ENCODE measurements at places on chromosomes 13 and 19. TPM values are rescaled to one million over a fixed set of nuclear protein-coding genes. Genes with fewer than 3 reads are reported as not detected.
A peak's percentile ranks its signal among the peaks of the same experiment; 100 is the strongest.

GRCh38 chr19:43316591-43317319 lies 36.7 kb upstream of the CD177 start:
- no peaks in the 10 kb centered on the region for H3K4me1 ChIP-seq
- peaks cover 11% of the 10 kb centered on the region for H3K27me3 ChIP-seq
- no peaks in the 10 kb centered on the region for H3K36me3 ChIP-seq
- no peak overlapping the region for H3K27ac ChIP-seq
- H3K4me3 ChIP-seq = no peak overlapping the region

DNA sequence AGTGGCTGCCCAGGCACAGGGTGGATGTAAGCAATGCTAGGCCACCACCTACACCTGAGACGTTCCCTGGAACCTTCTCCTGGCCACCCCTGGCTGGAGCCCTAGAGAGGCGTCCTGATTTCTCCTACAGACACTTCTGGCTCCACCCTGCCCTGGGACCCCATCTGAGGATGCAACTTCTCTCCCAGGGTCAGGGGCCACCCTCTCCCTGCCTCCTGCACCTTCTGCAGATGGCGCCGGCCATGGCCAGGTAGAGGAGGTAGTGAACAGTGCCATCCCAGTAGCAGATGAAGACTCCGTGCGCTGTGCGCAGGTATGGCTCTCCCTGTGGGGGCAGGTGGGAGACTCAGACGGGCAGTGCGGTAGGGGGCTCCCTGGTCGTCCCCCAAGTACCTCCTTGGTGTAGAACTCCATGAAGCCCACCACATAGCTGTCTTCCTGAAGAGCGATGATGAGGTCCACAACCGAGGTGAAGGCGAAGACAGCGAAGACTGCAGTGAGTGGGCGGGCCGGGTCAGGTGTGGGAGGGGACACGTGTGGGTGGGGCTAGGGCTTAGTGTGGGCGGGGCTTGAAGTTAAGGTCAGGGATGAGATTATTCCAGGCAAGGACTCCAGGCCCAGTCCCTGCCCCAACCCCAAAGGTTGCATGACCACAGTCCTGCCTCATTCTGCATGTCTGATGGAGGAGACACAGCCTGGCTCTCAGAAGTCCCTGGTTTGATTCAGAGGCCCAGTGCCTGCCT lies 3.0 kb downstream of the TM6SF2 start:
- H3K27me3 ChIP-seq = peaks cover 3% of the 10 kb centered on the region
- peaks cover 3% of the 10 kb centered on the region for H3K36me3 ChIP-seq
- H3K4me3 ChIP-seq = no peak overlapping the region
- DNase-seq = no peak
- no peak overlapping the region for H3K27ac ChIP-seq

GRCh38 chr19:18475004-18475453 lies 37.1 kb upstream of the ISYNA1 start:
- H3K27me3 ChIP-seq = no peaks in the 10 kb centered on the region
- DNase-seq = no peak
- no peak overlapping the region for H3K4me3 ChIP-seq
- H3K36me3 ChIP-seq = no peaks in the 10 kb centered on the region

- H3K4me3 ChIP-seq = no peak overlapping the region
- H3K27me3 ChIP-seq = no peaks in the 10 kb centered on the region
- H3K4me1 ChIP-seq = no peaks in the 10 kb centered on the region
- H3K27ac ChIP-seq = no peak overlapping the region
Observed at GRCh38 chr19:48190288-48190884, 19.9 kb downstream of the ZSWIM9 start.

DNA sequence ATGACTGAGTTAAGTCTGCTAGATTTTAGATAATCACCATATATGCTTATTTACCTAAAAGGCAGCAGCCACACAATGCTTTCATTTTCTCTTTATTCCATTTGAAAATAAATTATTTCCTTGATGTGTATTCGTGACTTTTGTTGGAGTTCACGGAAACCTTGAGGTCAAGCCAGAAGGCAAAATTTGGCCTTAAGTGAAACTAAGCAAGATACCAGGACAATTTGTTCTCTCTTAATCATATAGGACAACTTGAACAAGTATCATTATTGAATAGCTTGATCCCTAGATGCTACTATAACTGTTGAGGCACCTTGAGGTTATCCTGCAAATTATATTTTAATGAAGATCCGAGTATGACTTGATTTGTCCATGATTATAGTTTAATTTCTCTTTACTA lies 429.2 kb upstream of the DACH1 start:
- H3K4me3 ChIP-seq = no peak overlapping the region
- H3K27ac ChIP-seq = no peak overlapping the region
- H3K36me3 ChIP-seq = no peaks in the 10 kb centered on the region
- peaks cover 4% of the 10 kb centered on the region for H3K4me1 ChIP-seq
- no peak for DNase-seq

DNA sequence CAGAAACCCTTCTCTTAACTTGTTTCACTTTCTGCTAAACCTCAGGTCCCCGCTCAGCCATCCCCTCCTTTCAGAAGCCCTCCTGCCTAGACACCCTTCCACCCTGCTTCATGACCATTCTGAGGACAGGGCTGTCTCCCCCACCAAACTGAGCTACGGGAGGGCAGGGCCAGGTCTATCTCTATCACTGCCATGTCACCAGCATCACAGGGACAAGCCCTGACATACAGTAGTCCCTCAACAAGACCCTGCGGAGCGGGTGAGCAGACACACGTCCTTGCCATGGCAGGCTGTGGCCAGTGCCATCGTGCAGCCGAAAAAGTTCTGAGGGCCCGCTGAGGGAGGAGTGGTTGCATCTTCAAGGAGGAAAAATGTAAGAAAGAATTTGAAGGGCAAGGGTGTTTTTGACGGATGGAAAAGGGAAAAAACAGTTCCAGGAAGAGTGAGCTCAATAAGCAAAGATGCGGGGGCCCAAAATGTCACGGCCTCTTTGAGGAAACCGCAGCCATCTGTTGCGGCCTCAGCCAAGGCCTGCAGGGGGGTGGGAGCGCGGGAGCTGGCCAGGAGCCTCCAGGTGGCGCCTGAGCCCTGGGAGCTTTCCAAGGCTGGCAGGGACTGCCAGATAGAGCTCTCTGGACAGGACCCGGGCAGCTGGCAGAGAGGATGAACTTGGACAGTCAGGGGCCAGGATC lies 8.1 kb downstream of the PTGIR start:
- DNase-seq = peak; percentile 77
- H3K36me3 ChIP-seq = no peaks in the 10 kb centered on the region
- no peaks in the 10 kb centered on the region for H3K27me3 ChIP-seq
- H3K27ac ChIP-seq = peak overlapping the region; percentile 8
- no peaks in the 10 kb centered on the region for H3K4me1 ChIP-seq

- no peaks in the 10 kb centered on the region for H3K27me3 ChIP-seq
- H3K4me1 ChIP-seq = no peaks in the 10 kb centered on the region
- no peak overlapping the region for H3K27ac ChIP-seq
- no peak for DNase-seq
- H3K36me3 ChIP-seq = no peaks in the 10 kb centered on the region
Observed at GRCh38 chr13:29081697-29082440, 261.7 kb downstream of the MTUS2 start.

- H3K4me3 ChIP-seq = no peak overlapping the region
- no peak for DNase-seq
- H3K27me3 ChIP-seq = no peaks in the 10 kb centered on the region
- H3K4me1 ChIP-seq = peaks cover 36% of the 10 kb centered on the region
- peaks cover 17% of the 10 kb centered on the region for H3K36me3 ChIP-seq
Observed at GRCh38 chr13:51769455-51770127, 34.4 kb downstream of the DHRS12 start.

- peaks cover 46% of the 10 kb centered on the region for H3K27me3 ChIP-seq
- no peak overlapping the region for H3K4me3 ChIP-seq
- H3K36me3 ChIP-seq = no peaks in the 10 kb centered on the region
Observed at GRCh38 chr19:47853003-47853402, 6.0 kb upstream of the TPRX2 start.

DNA sequence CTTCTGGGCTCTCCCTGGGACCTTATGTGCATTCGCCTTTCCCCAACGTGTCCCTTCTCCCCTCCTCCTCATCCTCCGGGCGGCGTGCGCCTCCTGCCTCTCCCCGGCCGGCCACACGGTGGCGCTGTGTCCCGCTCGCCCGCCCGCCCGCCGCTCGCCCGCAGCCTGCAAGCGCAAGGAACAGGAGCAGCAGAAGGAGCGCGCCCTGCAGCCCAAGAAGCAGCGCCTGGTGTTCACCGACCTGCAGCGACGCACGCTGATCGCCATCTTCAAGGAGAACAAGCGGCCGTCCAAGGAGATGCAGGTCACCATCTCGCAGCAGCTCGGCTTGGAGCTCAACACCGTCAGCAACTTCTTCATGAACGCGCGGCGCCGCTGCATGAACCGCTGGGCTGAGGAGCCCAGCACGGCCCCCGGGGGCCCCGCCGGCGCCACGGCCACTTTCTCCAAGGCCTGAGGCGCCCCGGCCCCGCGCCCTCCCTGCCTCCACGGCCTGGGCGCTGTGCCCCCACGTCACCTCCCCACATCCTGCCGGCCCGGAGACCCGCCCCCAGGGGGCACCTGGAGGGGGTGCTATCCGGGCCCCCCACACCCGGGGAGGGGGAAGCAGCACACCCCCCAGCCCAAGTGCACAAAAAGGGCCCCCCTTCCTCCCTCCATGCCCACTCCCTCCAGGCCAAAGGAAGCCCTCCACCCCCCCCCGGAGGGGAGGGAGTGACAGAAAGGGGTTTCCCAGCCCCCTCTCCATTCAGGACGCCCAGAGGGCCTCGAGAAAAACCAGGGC lies 21.9 kb downstream of the ONECUT3 start:
- no peaks in the 10 kb centered on the region for H3K36me3 ChIP-seq
- no peak for DNase-seq
- H3K4me3 ChIP-seq = no peak overlapping the region
- H3K4me1 ChIP-seq = no peaks in the 10 kb centered on the region
- H3K27ac ChIP-seq = no peak overlapping the region
- peaks cover 68% of the 10 kb centered on the region for H3K27me3 ChIP-seq

DNA sequence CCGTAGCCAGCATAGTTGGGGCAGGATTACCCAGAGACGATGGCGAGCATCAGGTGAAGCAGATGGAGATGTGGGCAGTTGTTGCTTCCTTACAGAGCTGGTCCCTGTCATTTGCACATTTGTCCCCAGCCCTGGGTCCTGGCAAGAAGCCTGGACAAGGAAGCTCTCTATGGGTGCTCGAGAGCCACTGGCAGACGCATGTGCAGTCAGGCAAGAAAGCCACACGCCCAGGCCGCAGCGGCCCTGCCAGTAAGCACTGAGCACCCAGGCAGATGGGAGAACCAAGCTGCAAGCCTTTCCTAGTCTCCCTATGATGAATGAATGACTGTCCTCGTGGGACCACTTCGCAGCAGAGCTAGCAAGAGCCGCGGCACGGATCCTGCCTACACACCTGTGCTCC lies 182.8 kb downstream of the FOXO1 start:
- peak overlapping the region; percentile 2 for H3K27ac ChIP-seq
- no peak for DNase-seq
- H3K4me1 ChIP-seq = peaks cover 8% of the 10 kb centered on the region
- no peaks in the 10 kb centered on the region for H3K27me3 ChIP-seq
- no peak overlapping the region for H3K4me3 ChIP-seq

GRCh38 chr19:1064661-1065605 lies 2.0 kb upstream of the ARHGAP45 start:
- H3K4me3 ChIP-seq = no peak overlapping the region
- DNase-seq = peak; percentile 67
- H3K4me1 ChIP-seq = peaks cover 16% of the 10 kb centered on the region
- H3K36me3 ChIP-seq = no peaks in the 10 kb centered on the region
- no peak overlapping the region for H3K27ac ChIP-seq

- no peaks in the 10 kb centered on the region for H3K27me3 ChIP-seq
- no peaks in the 10 kb centered on the region for H3K36me3 ChIP-seq
- H3K4me3 ChIP-seq = no peak overlapping the region
- DNase-seq = no peak
- no peaks in the 10 kb centered on the region for H3K4me1 ChIP-seq
- H3K27ac ChIP-seq = no peak overlapping the region
Observed at GRCh38 chr19:33450689-33451088, 70.9 kb downstream of the PEPD start.

DNA sequence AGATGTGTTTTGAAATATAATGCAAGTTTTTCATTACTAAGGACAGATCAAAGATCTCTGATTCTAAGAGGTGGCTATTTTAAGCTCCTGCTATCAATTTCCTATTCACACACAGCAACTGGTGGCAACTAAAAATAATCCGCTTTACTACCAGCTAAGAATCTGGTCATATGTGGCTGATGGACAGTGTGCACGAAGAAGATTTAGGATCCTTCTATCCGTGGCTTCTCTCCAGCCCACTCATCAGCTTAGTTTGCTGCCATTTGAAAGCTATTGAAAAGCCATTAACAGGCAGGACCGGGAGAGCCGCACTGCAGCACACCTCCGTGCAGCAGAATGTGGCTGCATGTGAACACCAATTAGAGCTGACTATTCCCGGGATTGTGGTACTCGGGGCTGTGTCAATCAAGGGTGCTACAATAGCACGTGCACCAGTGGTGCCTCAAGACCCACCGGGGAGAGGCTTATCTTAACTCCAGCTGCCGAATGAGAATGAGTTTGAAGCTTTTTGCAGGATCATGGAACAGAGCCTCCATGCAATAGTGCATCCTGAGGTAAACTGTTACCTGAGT lies at the start of gene MYO16:
Gene MYO16 (plus strand): TSS at position 431 of the 572 bp plus-strand sequence. CDS start 234 bp downstream, outside the sequence.
- no peaks in the 10 kb centered on the region for H3K36me3 ChIP-seq
- no peak within 1 kb of the TSS for H3K4me3 ChIP-seq
- H3K4me1 ChIP-seq = no peaks in the 10 kb centered on the region
- DNase-seq = no peak

DNA sequence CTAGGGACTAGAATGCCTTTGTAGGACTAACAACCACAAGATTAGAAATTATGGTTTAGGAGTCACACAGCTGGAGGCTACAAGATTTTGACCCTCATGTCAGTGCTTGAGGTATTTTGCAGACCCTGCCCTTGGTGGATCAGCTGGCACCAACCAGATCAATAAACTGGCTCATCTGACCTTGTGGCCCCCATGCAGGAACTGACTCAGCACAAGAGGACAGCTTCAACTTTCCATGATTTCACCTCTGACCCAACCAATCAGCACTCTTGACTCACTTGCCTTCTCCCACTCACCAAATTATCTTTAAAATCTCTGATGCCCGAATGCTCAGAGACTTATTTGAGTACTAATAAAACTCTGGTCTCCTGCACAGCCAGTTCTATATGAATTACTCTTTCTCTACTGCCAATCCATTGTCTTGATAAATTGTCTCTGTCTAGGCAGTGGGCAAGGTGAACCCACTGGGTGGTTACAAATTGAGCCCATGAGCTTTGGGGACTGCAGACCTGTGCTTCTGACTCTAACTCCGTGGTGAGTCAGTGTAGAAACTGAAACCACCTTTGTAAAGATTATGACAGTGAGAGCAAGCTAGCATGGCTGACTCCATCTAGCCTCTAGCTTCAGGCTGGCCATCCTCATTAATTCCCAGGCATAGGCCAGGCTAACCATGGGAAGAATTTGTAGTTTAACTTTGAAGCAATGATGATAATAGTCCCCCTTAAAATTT lies 33.9 kb upstream of the CEACAM8 start:
- no peaks in the 10 kb centered on the region for H3K4me1 ChIP-seq
- DNase-seq = no peak
- H3K4me3 ChIP-seq = no peak overlapping the region
- no peaks in the 10 kb centered on the region for H3K27me3 ChIP-seq
- no peaks in the 10 kb centered on the region for H3K36me3 ChIP-seq

The CEACAM3 gene
- polyA plus RNA-seq = not detected

The CDX2 gene
- polyA plus RNA-seq = not detected

The COL5A3 gene
- polyA plus RNA-seq = 18.7 TPM

The FCER2 gene
- 0.15 TPM for polyA plus RNA-seq

The MARCHF2 gene
- 50.7 TPM for polyA plus RNA-seq

The ZNF729 gene
- polyA plus RNA-seq = not detected

The POU2F2 gene
- 0.61 TPM for polyA plus RNA-seq
